ENCODE measurements at places on chromosomes 7 and 10.

DNA sequence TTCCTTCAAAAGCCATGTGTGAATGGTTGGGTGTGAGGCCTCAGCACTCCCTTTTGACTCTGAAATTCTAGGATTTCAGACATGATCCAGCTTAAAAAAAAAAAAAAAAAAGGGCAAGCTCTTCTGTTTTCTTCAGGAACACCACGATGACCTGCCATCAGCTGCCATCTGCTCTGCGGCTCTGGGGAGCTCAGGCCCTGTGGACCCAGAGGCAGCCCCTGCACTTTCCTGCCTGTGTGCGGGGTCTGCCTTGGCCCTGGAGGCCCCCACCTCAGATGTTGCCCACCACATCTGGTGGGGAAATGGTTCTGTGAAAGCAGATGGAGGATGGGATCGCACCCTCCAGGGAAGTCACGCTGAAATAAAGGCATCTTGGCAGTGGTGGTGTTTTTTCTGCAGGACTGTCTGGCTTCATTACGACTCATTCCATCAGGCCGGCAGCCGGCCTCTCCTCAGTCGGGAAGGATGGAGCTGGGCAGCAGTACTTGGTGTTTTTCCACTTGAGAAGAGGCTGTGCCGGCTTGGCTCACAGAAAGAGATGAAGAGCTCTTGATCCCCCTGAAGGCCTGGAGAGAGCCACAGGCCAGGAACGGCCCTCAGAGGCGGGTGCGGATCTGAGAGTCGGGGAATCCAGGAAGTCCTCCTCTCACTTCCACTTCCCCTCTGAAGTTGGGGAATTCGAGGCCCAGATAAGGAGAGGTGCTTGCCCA is 66.1 kb upstream of the AQP1 start:
- no peak for DNase-seq

DNA sequence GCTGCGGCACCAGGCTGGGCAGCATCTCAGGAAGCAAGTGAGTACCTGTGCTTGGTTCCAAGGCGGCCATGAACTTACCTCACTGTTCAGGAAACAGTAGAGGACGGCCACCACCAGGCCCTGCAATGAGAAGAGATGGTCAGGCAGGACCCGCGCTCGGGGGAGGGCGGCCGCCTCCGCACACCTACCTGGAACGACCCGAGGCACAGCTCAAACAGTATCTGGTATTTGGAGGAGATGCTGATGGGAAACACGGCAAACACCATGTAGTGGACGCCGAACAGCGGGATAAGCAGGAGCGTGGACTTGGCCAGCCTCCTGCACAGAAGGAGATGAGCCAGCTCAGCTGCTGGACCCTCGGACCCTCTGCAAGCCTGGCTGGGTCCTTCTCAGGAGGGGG is 112.9 kb downstream of the VIPR2 start:
- DNase-seq, result no peak

GRCh38 chr10:58268454-58268945 is 462 bp upstream of the CISD1 start:
- no peak for DNase-seq

DNA sequence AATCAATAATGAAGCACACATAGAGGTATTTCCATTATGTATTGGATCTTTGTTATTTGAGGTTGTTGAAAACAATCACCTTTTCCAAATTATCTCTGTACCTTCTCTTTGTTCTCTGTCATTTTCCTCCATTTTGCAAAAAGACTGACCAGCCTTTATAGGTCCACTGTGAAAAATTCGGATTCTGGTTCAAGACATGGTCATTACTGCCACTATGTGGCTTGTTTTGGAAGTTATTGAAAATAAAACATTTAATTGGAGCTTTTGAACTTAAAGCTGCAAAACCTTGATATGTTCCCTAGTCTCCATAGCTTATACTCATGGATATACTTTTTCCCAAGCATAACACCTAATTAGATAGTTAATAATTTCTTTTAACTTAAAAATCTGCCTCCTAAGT is 1094.4 kb downstream of the NRG3 start:
- no peak for DNase-seq

GRCh38 chr10:46298477-46299285 is 11.9 kb downstream of the ANTXRL start:
- no peak for DNase-seq

- DNase-seq, result no peak
Measured at GRCh38 chr10:83585686-83586085, 553.6 kb upstream of the GHITM start.

DNA sequence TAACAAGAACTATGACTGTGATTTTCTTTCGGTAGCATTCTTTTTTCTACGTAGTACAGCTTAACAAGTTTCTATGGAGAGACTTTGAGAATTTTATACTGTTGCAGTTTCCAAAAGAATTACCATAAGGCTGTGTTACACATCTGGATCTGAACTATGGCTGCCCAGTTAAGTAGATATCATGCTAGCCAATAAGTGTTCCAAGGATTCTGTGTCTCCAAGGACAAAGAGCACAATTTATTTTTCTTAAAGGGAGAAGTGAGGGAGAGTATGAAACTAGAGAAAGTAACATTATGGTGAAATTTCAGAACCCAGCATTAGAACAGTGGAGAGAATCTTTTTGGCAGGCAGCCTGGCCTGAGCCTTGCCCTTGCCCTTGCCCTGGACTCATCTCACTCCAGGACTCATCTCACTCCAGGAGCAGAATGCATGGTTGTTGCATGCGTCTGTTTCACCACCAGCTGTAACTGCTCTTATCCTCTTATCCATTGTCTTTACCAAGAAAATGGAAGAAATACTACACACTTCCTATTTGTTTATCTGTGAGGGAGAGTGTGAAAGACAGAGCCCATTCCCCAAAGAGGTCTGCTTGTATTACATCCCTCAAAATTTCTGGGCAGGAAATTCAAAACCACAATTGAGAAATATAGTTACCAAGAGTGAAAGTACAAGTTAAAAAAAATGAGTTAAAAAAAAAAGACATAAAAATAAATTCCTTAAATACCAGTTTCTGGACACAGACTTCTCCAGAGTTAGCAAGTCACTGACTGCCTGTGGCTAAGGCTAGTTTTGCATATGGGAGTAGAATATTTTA is 1067.5 kb downstream of the NRG3 start:
- no peak for DNase-seq

DNA sequence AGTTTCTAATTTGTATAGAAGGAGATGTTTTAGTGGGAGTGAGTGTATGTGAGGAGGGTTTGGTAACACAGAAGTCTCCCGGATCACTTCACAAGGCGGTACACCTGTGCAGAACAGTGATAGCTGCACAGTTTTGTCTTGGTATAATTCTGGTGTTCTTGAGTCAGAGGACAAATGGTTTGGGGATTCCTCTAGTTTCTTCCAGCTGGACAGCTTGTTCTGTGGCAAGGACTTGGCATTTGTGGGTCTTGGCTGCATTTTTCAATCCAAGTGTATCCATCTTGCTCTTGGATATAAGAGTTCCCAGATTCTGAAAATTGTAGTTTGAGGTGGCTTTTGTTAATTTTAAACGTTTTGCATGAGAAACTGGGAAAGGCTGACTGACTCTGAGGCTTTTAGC is 135.7 kb downstream of the AHR start:
- DNase-seq, result no peak

GRCh38 chr10:18261768-18262231 is 121.6 kb downstream of the CACNB2 start:
- no peak for DNase-seq

GRCh38 chr7:16301291-16301690 is 120.0 kb downstream of the CRPPA start:
- DNase-seq, result no peak

- DNase-seq, result no peak
Measured at GRCh38 chr7:49398236-49398635, 375.2 kb upstream of the VWC2 start.

DNA sequence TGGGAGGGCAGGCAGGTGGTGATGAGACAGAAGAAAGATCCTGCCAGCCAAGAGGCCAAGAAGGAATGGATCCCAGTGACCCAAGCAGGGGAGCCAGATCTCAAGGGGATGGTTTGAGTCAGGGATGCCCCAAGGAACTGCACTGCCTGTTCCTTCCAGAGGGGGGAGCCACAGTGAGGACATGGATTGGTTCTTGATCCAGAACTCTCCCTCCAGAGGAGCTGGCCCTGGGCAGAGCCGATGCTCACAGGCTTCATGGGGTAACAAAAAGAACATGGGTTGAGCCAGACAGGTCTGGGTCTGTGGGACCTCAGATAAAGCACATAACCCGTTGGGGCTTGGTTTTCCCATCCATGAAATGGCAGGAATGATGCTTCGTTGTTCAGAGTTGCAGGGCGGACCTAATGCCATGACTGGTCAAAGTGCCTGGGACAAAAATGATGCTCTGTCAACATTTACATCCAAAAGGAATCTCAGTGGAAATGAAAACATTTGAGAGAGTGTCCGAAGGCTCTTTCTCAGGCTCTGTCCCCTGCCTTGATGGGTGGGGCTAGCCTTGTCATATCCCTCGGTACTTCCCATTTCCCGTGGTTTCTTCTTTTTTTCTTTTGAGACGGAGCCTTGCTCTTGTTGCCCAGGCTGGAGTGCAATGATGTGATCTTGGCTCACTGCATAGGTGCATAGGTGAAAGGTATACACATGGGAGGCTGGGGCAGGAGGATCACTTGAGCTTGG is 4.7 kb upstream of the DENND2A start:
- DNase-seq, result no peak

- no peak for DNase-seq
Measured at GRCh38 chr7:68216051-68216450, 1219.4 kb downstream of the TYW1 start.

- DNase-seq, result no peak
Measured at GRCh38 chr7:134834689-134835462, 55.4 kb downstream of the CALD1 start.

- no peak for DNase-seq
Measured at GRCh38 chr7:70668606-70669358, 463.2 kb upstream of the GALNT17 start.

DNA sequence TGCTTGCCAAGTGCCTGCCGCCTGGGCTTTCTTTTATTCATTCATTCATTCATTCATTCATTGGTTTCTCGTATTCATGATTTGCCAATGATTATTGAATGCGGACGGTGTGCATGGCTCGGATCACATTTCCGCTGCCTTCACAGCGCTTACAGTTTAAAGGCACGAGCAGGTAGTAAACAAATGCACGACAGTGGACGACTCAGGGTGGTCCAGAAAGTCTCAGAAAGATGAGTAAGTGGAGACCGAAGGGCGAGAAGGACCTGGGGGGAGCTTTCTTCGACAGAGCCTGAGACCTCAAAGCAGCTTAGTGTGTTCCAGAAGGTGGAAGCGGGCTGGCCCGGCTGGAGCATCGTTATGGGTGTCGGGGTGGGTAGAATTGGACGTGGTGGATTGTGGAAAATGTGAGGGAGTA is 506 bp downstream of the MCM10 start:
- DNase-seq, result peak; percentile 9

DNA sequence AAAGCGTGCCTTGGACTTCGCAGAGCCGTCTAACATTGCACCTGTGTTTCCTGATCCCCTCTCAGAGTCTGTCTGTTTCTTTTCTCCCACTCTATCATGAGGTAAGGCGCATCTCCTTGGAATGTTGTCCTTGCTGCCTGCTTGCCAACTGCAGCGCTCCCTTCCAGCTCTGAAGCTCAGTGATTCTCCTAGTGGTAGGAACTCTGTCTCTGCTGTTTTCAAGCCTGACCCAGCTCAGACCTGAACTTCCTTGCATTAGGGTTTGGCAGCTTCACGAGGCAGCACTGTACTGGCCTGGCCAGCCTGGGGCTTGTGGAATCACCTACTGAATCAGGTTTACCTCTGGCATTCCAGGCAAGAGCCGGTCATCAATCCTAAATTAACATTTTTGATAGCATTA is 123.9 kb downstream of the CREB5 start:
- DNase-seq, result peak; percentile 17

- DNase-seq, result no peak
Measured at GRCh38 chr7:119197172-119197876, 972.8 kb downstream of the ANKRD7 start.

GRCh38 chr10:124220971-124221355 is 127.6 kb upstream of the CHST15 start:
- DNase-seq, result no peak

GRCh38 chr10:5536486-5537081 is 11.8 kb downstream of the CALML3 start:
- no peak for DNase-seq

DNA sequence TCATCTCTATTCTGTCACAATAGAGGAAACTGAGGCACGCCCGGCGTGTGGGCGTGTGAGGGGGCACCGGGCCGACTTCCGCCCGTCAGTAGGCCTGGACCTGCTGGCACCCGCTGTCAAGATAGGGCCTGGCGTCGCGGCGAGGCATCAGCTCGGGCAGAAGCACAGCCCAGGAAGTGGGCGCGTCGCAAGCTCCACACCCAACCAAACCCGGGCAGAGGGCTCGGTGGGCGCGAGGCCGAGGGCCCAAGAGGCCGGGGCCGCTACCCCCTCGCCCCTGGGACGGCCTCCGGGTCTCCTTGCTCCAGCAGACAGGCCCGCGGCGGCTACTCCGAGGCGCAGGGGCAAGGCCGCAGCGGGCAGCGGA is 91.2 kb downstream of the SPAG6 start:
- DNase-seq, result no peak

- DNase-seq, result no peak
Measured at GRCh38 chr7:51308265-51308664, 8.3 kb downstream of the COBL start.

DNA sequence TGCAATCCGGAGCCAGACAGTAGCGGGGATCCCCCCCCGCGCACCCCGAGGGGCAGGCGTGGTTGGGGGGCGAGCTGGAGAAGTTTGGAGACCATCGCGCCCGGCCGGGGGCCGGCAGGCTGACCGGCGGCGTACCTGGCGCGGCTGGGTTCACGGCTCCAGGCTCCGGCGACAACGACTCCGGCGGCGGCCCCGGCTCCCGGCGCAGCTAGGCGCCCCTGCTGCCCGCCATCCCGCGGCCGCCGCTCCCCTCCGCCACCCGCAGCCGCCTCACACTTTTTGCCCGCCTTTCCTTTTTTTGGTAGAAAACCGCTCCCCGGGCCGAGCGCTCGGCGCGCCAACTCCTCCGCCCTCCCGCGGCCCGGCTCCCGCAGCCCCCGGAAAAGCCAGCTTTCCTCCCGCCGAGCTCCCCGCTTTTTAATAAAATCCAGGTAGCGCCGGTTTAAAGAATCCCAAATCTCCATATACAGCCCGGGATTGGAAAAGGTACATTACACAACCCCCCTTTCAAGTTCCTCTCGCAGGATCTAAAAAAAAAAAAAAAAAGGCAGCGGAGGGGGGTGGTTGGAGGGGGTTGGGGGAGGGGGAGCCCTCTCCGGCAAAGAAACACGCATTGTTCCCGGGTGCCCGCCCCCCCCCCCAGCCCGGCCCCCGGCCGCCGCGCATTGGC is at the start of gene TNRC18:
TNRC18 (minus strand) TSS at position 529 of the 670 bp plus-strand sequence. CDS start 2,588 bp downstream, outside the sequence.
- no peak for DNase-seq

DNA sequence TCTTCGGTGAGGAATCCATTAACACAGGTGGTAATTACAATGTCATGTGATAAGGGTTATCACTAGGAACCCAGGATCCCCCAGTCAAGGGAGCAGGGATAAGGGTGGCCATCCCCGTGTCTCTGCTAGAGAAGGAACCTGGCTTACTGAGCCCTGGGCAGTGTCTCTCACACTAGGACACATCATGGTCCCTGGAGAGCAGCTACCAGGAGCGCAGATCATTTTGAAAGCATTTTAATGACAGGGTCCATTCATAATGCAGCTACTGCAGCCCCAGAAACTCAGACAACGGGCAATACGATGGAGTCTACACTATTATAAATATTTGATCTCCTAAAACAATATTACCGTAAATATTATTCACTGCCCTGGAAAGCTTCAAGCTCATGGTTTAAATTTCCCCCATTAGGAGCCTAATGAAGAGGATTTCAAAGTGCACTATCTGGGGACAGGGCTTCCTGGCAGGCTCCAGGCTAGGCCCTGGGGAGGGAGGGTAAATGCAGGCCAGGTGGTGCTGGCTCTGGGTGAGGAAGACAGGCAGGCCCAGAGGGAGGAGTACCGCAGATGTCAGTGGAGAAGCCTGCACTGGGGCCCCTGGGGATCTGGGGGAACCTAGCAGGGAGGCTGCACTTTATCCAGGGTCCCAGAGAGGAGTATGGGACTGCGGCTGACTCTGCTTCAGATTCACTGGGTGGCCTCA is 52.6 kb upstream of the LOXL4 start:
- DNase-seq, result no peak
